ENCODE measurements at places on chromosomes 12 and 14.

DNA sequence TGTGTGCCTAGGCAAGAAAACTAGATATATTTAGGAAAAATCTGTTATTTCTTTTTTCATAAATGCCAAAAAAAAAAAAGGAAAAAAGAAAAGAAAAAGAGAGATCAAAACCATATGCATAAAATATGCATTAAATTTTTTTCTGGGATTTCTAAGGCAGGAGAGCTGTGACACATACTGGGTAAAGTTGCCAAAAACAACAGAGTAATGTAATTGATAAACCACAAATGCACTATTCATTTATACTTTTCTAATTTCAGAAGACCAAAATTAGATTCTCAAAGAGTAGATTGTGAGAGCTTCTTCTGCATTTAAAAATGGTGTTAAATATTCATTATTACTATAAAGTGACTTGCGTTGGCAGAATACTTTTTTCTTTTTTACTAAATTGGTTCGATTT is 673.8 kb upstream of the MGAT4C start:
- DNase-seq = no peak

DNA sequence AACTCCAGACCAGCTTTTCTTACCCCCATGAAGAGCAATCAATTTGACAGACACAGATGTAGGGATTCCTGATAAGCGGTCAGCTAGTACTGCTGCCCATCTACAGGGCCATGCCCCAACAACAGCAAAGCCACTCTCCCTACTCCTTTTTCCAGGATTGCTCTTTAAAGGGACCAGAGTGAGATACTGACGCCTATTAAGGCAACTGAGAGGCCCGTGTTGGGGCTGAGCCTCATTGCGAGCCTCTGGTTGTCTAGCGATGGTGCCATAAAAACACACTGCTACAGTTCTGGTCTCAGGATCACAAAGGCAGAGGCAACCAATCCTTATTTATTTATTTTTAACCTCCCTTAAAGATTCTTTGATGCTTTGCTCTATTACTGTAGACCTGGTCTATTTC is 31.1 kb downstream of the AK7 start:
- DNase-seq = no peak

GRCh38 chr14:44428231-44428945 is 78.7 kb downstream of the FSCB start:
- DNase-seq = no peak

- DNase-seq = no peak
Observed at GRCh38 chr12:46360908-46361666, 11.5 kb downstream of the SLC38A2 start.

DNA sequence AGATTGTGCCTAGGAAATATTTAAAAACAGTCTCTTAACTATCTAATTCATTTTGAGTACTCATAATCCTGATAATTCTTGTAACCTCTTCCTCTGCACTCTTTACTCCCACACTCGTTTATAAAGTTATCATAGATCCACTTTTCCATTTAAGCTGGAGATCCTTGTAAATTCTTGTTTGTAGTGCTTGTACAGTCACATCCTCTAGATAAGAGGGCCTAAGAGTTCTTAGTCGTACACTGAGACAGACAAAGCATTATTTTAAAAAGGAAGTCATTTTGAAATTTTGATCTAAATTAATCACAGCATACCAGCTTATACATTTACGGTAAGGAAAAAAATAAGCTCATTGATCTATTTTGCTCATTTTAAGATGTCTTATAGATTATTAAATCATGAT is 42.5 kb downstream of the LMO3 start:
- DNase-seq = no peak

All from CD4-positive, alpha-beta T cell treated with Interferon alpha-2 for 1 hour (primary cell).